Lower leg skin (tissue), 4 donors: ENCODE measurements at places on chromosomes 4 and X. TPM values are rescaled to one million over a fixed set of nuclear protein-coding genes. Genes with fewer than 3 reads are reported as not detected.

MAP7D3 gene
- total RNA-seq: 5.5 TPM

ANOS1 gene
- total RNA-seq: 2.7 TPM

CSAG2 gene
- not detected for total RNA-seq

RTL9 gene
- 0.30 TPM for total RNA-seq

ADH7 gene
- total RNA-seq: 0.83 TPM

ITM2A gene
- total RNA-seq: 23.1 TPM

GDPD2 gene
- total RNA-seq: 32.1 TPM

CNGA1 gene
- total RNA-seq: 12.8 TPM

PSAPL1 gene
- total RNA-seq: 279 TPM

F8A3 gene
- total RNA-seq: 12.1 TPM

NPNT gene
- 3.8 TPM for total RNA-seq

MAOB gene
- 0.34 TPM for total RNA-seq

RIPPLY1 gene
- total RNA-seq: not detected

PRKG2 gene
- total RNA-seq: 1.7 TPM

CLNK gene
- total RNA-seq: not detected

IL15 gene
- 0.42 TPM for total RNA-seq

SMC1A gene
- 23.0 TPM for total RNA-seq

SHROOM2 gene
- 8.5 TPM for total RNA-seq

HS6ST2 gene
- total RNA-seq: not detected

TRIM61 gene
- not detected for total RNA-seq

TMEM47 gene
- total RNA-seq: 9.6 TPM

TLR10 gene
- total RNA-seq: not detected

FAM241A gene
- 4.9 TPM for total RNA-seq

PPP2R2C gene
- 59.2 TPM for total RNA-seq

MAGEA1 gene
- total RNA-seq: not detected

BEND2 gene
- not detected for total RNA-seq

CA5B gene
- 14.0 TPM for total RNA-seq

RTL3 gene
- 0.10 TPM for total RNA-seq

OPRPN gene
- not detected for total RNA-seq

SMPX gene
- not detected for total RNA-seq

NDST4 gene
- total RNA-seq: not detected

CD38 gene
- 0.08 TPM for total RNA-seq

CAMK2D gene
- total RNA-seq: 34.2 TPM

STPG2 gene
- 0.84 TPM for total RNA-seq

RAB41 gene
- not detected for total RNA-seq

NOCT gene
- total RNA-seq: 9.3 TPM

ARHGAP4 gene
- total RNA-seq: 8.4 TPM

FGFBP2 gene
- 2.9 TPM for total RNA-seq

CCDC149 gene
- total RNA-seq: 12.5 TPM

SPRY1 gene
- total RNA-seq: 258 TPM

ELF2 gene
- total RNA-seq: 54.9 TPM

RTL5 gene
- 1.6 TPM for total RNA-seq

TRIML1 gene
- total RNA-seq: not detected

ETNPPL gene
- total RNA-seq: not detected

DGKQ gene
- 21.5 TPM for total RNA-seq

CPZ gene
- not detected for total RNA-seq

PABPC1L2B gene
- not detected for total RNA-seq

DDX53 gene
- total RNA-seq: not detected

CNKSR2 gene
- 1.1 TPM for total RNA-seq

PITX2 gene
- total RNA-seq: 0.34 TPM

PCDH19 gene
- total RNA-seq: 0.65 TPM

P2RY8 gene
- total RNA-seq: 0.34 TPM
